Progenitor cell of endocrine pancreas (in vitro differentiated cells): ENCODE measurements at places on chromosomes 1 and 21. TPM values are rescaled to one million over a fixed set of nuclear protein-coding genes. Genes with fewer than 3 reads are reported as not detected.
A peak's percentile ranks its signal among the peaks of the same experiment; 100 is the strongest.

GRCh38 chr1:224846119-224846907 lies 83.2 kb upstream of the DNAH14 start:
- no peak for DNase-seq

DNA sequence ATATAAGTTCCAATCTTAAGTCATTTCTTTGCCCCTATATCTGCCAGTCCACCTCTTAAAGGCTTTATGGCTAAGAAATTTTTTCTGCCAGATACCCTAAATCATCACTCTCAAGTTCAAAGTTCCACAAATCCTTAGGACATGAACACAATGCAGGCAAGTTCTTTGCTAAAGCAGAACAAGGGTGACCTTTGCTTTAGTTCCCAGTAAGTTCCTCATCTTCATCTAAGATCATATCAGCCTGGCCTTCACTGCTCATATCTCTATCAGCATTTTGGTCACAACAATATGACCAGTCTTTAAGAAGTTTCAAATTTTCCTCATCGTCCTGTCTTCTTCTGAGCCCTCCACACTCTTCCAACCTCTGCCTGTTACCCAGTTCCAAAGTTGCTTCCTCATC lies 402.2 kb upstream of the RUNX1 start:
- no peak for DNase-seq

- peak; percentile 31 for DNase-seq
Observed at GRCh38 chr1:50023292-50024159, at the start of gene AGBL4. TSS of gene AGBL4 (minus strand) at chr1:50023954.

DNA sequence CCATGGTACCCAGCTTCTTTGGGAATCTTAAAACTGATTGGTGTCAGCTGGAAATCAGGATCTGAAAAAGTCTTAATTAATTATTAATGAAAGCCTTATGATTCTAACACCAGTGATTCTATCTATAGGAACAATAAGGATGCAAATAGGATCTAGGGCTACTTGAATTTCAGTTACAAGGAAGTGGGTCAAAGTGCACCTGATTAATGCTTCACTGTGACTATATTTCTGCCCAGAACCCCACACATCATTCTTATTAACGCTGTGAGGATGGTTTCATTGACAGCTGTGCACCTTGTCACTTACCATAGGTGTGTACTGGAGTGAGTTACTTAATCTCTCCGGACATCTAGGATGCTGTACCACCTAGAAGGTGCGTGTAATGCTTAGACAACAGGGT lies 99.8 kb upstream of the ETV3 start:
- DNase-seq = no peak

DNA sequence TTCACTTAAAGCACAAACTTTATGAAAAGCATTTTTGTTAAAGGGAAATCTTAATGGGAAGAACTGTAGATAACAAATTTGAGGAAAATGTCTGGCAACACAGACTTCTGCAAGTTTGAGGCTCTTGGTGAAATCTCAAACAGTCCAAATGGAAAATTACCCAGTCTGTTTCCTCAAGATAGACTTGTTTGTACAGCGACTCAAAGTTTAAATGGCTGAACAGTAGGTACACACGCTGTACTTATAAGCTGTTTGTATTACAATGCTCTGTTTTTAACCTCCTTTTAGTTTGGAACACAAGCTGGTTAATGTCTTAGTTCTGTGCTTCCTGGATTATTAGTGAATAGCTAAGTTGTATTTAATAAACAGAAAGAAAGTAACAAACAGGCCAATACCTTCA lies 217.1 kb downstream of the NFIA start:
- no peak for DNase-seq

- DNase-seq = no peak
Observed at GRCh38 chr1:169148472-169149252, 42.2 kb downstream of the ATP1B1 start.

- DNase-seq = no peak
Observed at GRCh38 chr1:183353597-183353996, 64.6 kb downstream of the NMNAT2 start.

DNA sequence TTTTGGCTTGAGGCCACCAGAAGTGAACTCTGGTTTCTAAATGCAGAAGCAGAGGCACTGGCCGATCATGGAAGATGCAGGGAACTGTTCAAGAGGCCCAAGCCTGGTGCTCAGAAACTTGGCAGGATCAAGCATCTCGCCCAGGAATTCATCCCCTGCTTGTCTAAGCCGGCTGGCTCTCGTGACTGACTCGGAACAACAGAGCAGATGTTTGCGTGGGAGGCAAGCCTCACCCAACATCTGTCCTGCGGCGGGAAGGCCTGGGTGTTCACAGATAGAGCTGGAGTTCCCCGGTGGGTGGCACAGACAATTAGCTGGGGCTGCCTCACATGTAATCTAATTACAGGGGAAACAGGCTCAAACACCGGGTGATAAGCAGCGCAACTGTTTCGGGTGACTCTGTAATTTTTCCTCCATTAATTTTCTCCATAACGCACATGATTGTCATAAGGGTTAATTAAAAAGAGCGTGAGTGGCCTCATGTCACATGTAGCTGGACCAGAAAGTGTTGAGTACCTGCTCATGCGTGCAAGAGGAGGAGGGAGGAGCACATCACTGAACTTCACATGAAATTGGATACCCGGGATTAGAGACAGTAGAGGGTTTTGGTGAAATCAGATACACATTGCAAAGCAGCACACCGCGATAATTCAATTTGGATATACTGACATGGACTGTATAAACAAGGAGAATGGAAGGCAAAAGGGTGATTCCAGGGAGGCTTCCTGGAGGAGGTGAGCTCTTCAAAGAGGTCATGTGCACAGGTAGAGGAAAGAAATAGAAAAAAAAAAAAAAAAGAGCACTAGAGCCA lies 180.0 kb downstream of the ETS2 start:
- DNase-seq = no peak

- DNase-seq = no peak
Observed at GRCh38 chr1:9886092-9886742, 23.9 kb downstream of the CTNNBIP1 start.

The AADACL3 gene
- total RNA-seq = not detected in 2 replicates

The HMCN1 gene
- 3.4 and 5.6 TPM in 2 replicates for total RNA-seq

The FAM151A gene
- total RNA-seq = 0.33 TPM in 1 of 2 replicates, not detected in the other
